ENCODE measurements at places on chromosomes 2 and 18. TPM values are rescaled to one million over a fixed set of nuclear protein-coding genes. Genes with fewer than 3 reads are reported as not detected.
A peak's percentile ranks its signal among the peaks of the same experiment; 100 is the strongest.

TEKT4 gene
- not detected for total RNA-seq

IL1B gene
- total RNA-seq: 1.3 TPM

RNF149 gene
- total RNA-seq: 38.6 TPM

PKP4 gene
- 50.1 TPM for total RNA-seq

EVX2 gene
- total RNA-seq: not detected

CHST9 gene
- 4.3 TPM for total RNA-seq

LRRC30 gene
- total RNA-seq: not detected

- H3K4me1 ChIP-seq: peaks cover 25% of the 10 kb centered on the region
- no peak overlapping the region for H3K27ac ChIP-seq
- no peaks in the 10 kb centered on the region for H3K27me3 ChIP-seq
- peaks cover 16% of the 10 kb centered on the region for H3K36me3 ChIP-seq
- H3K4me3 ChIP-seq: no peak overlapping the region
These were observed 31.4 kb downstream of the POLR1A start for GRCh38 chr2:86074256-86074655.

- no peaks in the 10 kb centered on the region for H3K4me1 ChIP-seq
- peak; percentile 28 for DNase-seq
- no peak overlapping the region for H3K4me3 ChIP-seq
- no peaks in the 10 kb centered on the region for H3K27me3 ChIP-seq
These were observed 199.9 kb downstream of the BCL2 start for GRCh38 chr18:63119647-63120046.

- DNase-seq: peak; percentile 53
- no peaks in the 10 kb centered on the region for H3K27me3 ChIP-seq
- peak overlapping the region; percentile 97 for H3K27ac ChIP-seq
- peaks cover 45% of the 10 kb centered on the region for H3K4me1 ChIP-seq
- no peak overlapping the region for H3K4me3 ChIP-seq
These were observed 147.4 kb downstream of the MEIS1 start for GRCh38 chr2:66582104-66582986.

DNA sequence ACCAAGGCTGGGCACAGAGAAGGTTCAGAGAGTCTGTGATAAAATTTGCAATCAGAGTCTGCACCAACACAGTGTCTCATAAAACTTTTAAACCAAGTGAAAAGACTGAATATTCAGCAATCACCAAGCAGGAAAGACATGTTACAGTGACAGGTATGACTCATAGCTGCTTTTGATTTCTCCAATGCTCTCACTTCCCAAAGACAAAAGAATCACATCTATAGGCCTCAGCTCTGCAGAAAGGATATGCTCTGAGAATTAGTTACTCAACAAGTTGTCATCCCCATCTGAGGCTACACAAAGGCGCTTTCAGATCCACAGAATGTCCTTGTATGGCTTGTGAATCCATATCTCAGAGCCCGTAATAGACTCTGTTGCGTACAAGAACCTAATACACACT is 92.5 kb downstream of the KCNF1 start:
- no peak overlapping the region for H3K4me3 ChIP-seq
- DNase-seq: no peak
- H3K27me3 ChIP-seq: no peaks in the 10 kb centered on the region
- no peaks in the 10 kb centered on the region for H3K36me3 ChIP-seq
- no peak overlapping the region for H3K27ac ChIP-seq

GRCh38 chr18:76246590-76246989 is 248.5 kb downstream of the ZNF516 start:
- no peaks in the 10 kb centered on the region for H3K27me3 ChIP-seq
- no peak overlapping the region for H3K27ac ChIP-seq
- DNase-seq: no peak

DNA sequence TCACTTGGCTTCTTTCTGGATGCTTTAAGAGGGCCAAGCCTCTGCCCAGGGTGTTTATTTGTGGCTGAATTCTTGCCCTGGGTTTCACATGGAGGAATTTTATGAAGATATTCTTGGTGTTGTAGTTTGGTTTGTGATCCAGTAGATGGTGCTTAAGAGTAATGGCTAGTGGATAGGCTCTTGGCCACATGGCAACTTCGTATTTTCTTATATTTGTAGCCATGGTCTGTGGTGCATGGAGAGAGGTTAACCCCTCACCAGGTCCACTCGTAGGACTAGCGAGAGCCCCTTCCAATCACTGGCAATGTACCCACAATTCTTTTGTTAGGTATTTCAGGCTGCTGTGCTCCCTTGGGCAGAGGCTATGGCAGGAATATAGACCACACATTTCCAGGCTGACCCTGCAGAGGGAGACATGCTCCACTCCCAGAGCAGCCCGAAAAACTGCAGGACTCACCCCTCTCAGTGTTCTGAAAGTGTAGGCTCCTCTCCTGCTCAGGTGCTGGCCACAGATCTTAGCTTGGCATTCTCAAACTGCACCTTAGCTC is 582.1 kb upstream of the SETBP1 start:
- no peak for DNase-seq
- no peaks in the 10 kb centered on the region for H3K27me3 ChIP-seq
- no peak overlapping the region for H3K27ac ChIP-seq
- no peak overlapping the region for H3K4me3 ChIP-seq
- no peaks in the 10 kb centered on the region for H3K4me1 ChIP-seq

DNA sequence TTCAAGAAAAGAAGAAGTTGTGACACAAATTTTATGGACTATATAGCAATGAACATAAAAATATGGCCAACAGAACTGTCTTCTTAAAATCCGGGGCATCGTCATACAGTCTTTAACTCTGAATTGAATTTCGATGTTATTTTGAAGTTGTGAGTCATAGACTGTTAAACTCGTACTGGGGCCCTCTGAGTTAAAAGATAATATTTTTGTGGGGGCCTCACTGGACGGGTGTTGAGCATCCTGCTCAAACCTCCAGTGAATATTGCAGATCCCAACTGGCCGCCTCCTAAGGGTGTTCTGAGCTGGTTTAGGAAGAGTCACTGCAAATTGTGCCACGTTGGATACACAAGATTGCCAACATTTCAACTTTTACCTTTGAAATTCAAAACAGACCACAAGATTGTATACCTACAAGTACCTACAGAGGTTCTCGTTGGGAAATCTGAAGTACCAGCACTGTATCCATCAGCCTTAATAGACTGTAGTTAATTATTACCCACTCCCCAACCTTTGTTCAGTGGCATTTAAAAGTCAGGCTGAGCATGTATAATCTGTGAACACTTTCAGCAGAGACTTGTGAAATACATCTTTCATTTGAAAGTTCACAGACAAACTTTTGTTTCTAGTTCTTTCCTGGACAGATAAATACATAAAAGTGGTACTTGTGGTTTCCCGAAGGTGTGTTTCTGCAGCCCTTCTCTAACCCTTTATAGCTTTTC is 27.8 kb downstream of the KLHL23 start:
- H3K27me3 ChIP-seq: no peaks in the 10 kb centered on the region
- no peak overlapping the region for H3K27ac ChIP-seq
- H3K36me3 ChIP-seq: no peaks in the 10 kb centered on the region
- no peak overlapping the region for H3K4me3 ChIP-seq
- no peak for DNase-seq
- H3K4me1 ChIP-seq: no peaks in the 10 kb centered on the region

DNA sequence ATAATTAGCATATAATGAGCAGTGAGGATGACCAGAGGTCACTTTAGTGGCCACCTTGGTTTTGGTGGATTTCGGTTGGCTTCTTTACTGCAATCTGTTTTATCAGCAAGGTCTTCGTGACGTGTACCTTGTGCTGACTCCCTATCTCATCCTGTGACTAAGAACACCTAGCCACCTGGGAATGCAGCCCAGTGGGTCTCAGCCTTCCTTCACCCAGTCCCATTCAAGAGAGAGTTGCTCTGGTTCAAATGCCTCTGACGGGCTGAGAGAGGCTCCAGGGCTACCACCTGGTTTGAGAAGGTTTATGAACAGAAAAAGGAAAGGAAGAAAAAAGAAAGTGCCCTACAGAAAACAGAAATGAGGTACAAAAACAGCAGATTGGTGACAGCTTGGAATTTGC is 738.7 kb downstream of the SOCS6 start:
- no peaks in the 10 kb centered on the region for H3K36me3 ChIP-seq
- no peak overlapping the region for H3K27ac ChIP-seq
- no peaks in the 10 kb centered on the region for H3K4me1 ChIP-seq

DNA sequence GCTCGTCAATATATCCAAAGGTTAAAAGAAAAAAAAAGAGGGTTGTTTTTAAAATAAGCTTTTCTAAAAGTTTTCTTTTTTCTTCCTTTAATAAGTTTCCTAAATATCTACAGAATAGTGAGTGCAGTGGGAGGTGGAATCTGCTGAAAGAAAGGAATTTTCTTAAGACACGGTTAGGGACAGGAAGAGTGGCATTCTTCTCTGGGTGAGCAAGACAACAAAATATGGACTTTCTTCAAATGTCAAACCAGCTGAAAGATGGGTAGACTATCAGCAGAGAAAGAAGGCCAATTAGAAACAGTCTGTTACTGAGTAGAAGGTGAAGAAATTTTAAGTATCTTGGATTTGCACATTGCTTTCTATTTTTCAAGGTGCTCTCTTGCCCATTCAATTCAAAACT is 222.7 kb upstream of the PIK3C3 start:
- no peaks in the 10 kb centered on the region for H3K4me1 ChIP-seq
- no peaks in the 10 kb centered on the region for H3K27me3 ChIP-seq

GRCh38 chr2:109168086-109168485 is 39.1 kb downstream of the SH3RF3 start:
- no peaks in the 10 kb centered on the region for H3K36me3 ChIP-seq
- no peaks in the 10 kb centered on the region for H3K27me3 ChIP-seq
- H3K4me3 ChIP-seq: no peak overlapping the region
- peaks cover 5% of the 10 kb centered on the region for H3K4me1 ChIP-seq
- DNase-seq: no peak
- no peak overlapping the region for H3K27ac ChIP-seq

DNA sequence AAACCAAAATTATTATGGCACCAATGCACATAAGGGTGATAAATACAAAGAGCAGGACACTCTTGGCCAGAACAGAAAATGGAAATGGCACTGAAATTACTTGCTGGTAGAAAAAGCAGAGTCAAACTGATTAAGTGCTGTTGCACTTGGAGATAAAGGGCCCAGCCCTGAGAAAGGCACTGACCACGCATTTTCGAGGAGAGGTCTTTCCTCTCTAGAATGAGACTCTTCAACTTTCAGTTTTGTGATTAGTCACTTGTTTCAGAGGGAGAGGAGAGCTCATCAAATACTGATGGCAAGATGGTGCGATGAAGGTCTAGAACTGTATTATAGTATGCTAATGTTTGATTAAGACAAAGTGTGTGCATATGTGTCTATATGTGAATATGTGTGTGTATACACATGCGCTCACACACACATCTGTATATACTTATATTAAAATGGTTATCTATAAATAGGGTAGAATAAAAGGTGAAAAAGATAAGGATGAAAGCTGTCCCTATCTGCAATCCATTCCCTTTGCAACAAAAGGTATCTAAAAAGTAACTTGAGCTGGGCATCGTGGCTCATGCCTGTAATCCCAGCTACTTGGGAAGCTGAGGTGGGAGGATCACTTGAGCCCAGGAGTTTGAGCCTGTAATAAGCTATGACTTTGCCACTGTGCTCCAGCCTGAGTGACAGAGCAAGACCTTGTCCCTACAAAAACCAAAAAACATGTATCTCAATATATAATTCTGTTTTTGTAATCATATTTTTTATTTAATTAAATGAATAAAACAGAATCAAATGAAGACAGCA is 48.8 kb upstream of the ZDBF2 start:
- H3K27ac ChIP-seq: no peak overlapping the region
- H3K4me3 ChIP-seq: no peak overlapping the region
- no peaks in the 10 kb centered on the region for H3K36me3 ChIP-seq
- no peaks in the 10 kb centered on the region for H3K27me3 ChIP-seq

DNA sequence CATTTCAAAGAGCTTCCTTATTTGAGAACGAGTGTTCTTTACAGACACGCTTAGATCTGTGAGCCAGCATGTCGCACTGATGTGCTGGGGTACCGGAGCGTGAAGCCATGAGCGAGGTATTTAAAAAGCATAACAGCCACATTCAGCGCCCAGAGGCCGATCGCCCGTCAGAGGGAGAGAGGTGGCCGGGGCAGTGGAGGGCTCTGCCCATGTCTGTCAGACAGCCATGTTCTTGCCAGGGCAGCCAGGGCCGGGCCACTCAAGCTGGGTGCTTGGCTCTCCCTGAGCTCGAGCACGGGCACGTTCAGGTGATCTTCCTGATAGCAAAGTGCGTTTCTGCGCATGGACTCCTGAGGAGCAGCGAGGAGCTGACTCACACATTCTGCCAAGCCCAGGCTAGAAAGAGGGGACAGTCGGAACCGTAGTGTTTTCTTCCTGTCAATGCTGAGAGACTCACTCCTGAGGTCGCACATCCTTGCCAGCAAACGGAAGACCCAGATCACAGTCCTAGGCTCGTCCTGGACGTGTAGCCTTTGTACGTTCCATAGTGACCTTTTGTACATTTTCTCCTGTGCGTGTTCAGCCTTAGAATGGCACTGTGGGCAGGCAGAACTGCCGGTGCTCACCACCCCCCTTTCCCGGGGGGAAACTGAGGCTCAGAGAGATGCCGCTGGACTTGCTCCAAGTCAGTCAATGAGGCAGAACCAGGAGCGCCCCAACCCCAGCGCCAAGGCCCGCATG is 100.7 kb downstream of the NFATC1 start:
- no peaks in the 10 kb centered on the region for H3K27me3 ChIP-seq
- no peaks in the 10 kb centered on the region for H3K4me1 ChIP-seq
- no peak for DNase-seq
- no peaks in the 10 kb centered on the region for H3K36me3 ChIP-seq
- no peak overlapping the region for H3K27ac ChIP-seq
- no peak overlapping the region for H3K4me3 ChIP-seq

- no peak overlapping the region for H3K4me3 ChIP-seq
- DNase-seq: no peak
- H3K36me3 ChIP-seq: no peaks in the 10 kb centered on the region
- H3K4me1 ChIP-seq: no peaks in the 10 kb centered on the region
- H3K27me3 ChIP-seq: no peaks in the 10 kb centered on the region
These were observed 30.3 kb downstream of the ALMS1 start for GRCh38 chr2:73415906-73416305.

DNA sequence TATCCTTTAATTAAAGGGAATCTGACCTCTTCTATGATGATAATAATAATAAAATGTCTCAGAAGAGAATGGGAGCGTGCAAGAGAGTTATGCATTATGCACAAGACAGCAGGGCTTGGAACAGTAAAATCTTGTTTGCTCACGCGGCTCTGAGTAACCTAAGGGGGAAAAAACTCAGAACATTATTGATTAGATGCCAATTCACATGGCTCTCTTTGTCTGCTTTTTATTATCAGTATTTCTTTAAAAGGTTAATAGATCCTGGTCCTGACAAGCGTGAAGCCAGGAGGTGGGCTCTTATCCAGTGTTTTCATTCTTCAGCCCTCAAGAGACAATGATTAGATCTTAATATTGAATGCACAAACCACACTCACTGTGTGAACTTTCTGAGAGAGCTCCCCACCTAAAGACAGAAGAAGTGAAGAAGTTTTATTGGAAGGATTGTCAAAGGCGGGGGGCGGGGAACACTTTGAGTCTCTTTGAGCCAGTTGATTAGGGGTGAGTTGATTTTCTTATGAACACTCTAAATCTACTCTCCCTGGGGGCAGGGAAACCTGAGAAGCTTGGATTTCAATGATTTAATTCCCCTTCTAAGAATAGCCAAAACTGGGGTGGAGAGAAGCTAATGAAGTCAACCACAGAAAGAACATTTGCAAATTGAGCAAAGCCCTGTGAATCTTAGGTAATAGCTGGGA is 127.5 kb upstream of the CTAGE1 start:
- no peak overlapping the region for H3K27ac ChIP-seq
- H3K36me3 ChIP-seq: no peaks in the 10 kb centered on the region
- no peaks in the 10 kb centered on the region for H3K4me1 ChIP-seq
